SJSA1 (cell line): ENCODE measurements at places on chromosomes 11 and 22. TPM values are rescaled to one million over a fixed set of nuclear protein-coding genes. Genes with fewer than 3 reads are reported as not detected.

Gene MMP3
- 0.32 and 0.60 TPM in 2 replicates for total RNA-seq

Gene USP2
- 0.21 TPM in 1 of 2 replicates, not detected in the other for total RNA-seq

Gene ANKK1
- not detected in 2 replicates for total RNA-seq

Gene SYTL2
- total RNA-seq = 4.9 and 11.4 TPM in 2 replicates

Gene CSTPP1
- 11.3 and 14.9 TPM in 2 replicates for total RNA-seq

Gene TCN1
- not detected in 2 replicates for total RNA-seq

Gene TNNT3
- 7.5 and 8.0 TPM in 2 replicates for total RNA-seq

Gene TIGD3
- 0.25 TPM in 1 of 2 replicates, not detected in the other for total RNA-seq

Gene SCO2
- total RNA-seq = 2.0 and 6.3 TPM in 2 replicates

Gene CARD18
- not detected in 2 replicates for total RNA-seq

Gene MISFA
- 0.32 and 0.91 TPM in 2 replicates for total RNA-seq

Gene FZD4
- total RNA-seq = 0.91 and 1.6 TPM in 2 replicates

Gene MMP7
- 0.34 TPM in 1 of 2 replicates, not detected in the other for total RNA-seq

Gene IFT27
- total RNA-seq = 22.6 and 33.4 TPM in 2 replicates

Gene CD248
- total RNA-seq = 576 and 629 TPM in 2 replicates

Gene MB
- total RNA-seq = not detected in 2 replicates

Gene OR9I1
- not detected in 2 replicates for total RNA-seq

Gene DDIAS
- total RNA-seq = 4.8 and 10.3 TPM in 2 replicates

Gene ZNF214
- not detected in 2 replicates for total RNA-seq

Gene EHF
- total RNA-seq = 0.22 TPM in 1 of 2 replicates, not detected in the other

Gene IL17REL
- total RNA-seq = not detected in 2 replicates

Gene HSPB2
- not detected in 2 replicates for total RNA-seq

Gene RNF26
- total RNA-seq = 2.2 and 3.4 TPM in 2 replicates

Gene ENTHD1
- not detected in 2 replicates for total RNA-seq

Gene NXPE4
- not detected in 2 replicates for total RNA-seq

Gene TMPRSS4
- total RNA-seq = not detected in 2 replicates

Gene KBTBD4
- total RNA-seq = 22.9 and 34.9 TPM in 2 replicates

Gene SCN4B
- total RNA-seq = not detected in 2 replicates

Gene OR5B21
- total RNA-seq = not detected in 2 replicates
